Renal pelvis (tissue), 12 donors: ENCODE measurements at places on chromosomes 1 and 21.

DNA sequence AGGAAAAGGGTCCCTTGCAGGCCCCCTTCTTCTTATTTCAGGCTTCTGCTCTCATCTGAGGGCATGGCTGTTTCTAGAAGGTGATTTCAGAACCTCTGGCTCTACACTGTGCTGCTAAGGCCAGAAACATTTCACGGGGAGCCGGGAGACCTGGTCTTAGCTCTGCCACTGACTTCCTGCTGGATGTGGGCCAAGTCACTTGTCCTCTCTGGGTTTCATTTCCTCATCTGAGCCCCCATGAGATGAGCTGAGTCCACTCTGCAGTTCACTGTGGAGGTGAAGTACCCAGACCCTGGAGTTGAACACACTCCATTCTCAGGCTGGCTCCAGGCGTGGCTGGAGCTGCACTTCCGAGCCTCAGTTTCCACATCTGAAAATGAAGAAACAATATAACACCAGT lies 2.1 kb downstream of the PADI1 start:
- no peak for DNase-seq

DNA sequence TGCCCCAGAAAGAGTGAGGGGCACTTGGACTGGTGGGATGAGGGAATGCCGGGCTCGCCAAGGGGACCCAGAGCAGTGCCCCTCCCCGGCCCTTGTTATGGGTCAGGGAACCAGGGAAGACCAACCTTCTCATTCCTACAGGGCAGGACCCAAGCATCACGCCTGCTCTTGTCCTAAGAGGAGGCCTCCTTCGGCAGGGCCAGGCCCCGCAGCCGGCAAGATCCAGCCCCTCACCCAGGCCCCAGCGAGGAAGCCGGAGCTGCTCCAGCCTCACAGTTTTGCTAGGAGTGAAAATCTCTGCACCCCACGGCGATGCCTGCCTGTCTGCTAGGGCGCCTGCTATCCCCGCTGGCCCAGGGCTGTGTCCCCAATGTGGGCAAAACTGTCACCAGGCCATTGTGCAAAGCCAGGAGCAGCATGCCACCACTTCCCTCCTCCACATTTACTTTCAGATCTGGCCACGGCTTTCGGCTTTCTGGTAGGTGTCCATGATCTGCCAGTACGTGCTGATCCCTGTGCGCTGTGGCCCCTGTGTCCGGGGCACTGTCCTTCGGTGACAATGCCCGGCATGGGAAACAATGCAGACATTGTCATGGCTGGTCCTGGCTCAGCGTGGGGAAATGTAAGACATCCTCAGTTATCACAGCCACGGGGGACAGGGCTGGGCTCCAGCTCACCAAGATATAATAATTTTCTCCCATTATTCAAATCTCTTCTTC lies 9.6 kb downstream of the ACTRT2 start:
- no peak for DNase-seq

- DNase-seq, result no peak
Observed at GRCh38 chr1:34739613-34740012, 15.2 kb upstream of the GJB5 start.

DNA sequence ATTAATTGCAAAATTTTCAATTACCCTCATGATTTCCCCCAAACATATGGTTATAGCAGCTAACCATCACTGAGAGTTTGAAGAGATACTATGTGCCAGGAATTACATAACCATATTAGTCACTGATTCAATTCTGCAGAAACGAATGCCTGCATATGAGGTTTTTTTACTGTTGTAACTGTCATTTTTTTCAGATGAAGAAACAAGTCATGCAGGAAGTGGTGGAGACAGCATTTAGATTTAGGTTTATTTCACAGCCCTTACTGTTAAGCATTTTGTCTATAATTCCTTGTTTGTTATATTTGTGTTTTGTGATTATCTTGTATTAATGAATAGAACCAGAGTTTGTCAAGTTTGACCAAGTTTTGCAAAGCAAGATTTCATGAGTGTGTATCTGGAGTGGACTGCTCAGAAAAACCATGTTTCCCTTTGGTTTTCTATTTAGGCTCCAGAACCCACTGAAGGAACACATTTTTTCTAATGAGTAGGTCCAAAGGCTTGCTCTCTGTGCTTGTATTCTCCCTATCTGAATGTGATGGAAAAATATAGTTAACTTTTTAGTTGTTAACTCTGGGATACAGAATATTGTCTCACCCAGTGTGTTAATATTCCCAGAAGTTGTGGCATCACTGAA lies 308.5 kb upstream of the ADAMTS5 start:
- no peak for DNase-seq

- no peak for DNase-seq
Observed at GRCh38 chr21:33963848-33964555, 48.4 kb upstream of the ATP5PO start.

DNA sequence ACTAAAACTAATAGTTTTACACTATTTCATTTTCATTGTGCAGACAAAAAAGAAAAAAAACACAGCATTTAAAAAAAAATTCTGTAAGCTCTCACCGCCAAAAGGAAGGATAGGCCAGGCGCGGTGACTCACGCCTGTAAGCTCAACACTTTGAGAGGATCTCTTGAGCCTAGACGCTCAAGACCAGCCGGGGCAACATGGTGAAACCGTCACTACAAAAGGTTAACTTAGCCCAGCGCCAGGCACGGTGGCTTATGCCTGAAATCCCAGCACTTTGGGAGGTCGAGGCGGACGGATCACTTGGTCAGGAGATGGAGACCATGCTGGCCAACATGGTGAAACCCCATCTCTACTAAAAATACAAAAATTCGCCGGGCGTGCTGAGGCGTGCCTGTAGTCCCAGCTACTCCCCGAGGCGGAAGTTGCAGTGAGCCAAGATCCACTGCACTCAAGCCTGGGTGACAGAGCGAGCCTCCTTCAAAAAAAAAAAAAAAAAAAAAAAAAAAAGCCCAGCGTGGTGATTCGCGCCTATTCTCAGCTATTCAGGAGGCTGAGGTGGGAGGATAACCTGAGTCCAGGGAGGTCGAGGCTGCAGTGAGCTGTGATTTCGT lies 14.3 kb upstream of the SPEN start:
- no peak for DNase-seq

- DNase-seq, result no peak
Observed at GRCh38 chr1:162943622-162944021, 82.6 kb upstream of the CCDC190 start.
